RCC 7860 (cell line): ENCODE measurements at places on chromosomes 7 and 10.

GRCh38 chr7:135653340-135654080, 8.8 kb upstream of the STMP1 start:
- DNase-seq = no peak

- no peak for DNase-seq
Observed at GRCh38 chr10:14486777-14487487, 156.2 kb upstream of the FRMD4A start.

GRCh38 chr10:20446561-20447193, 450.4 kb downstream of the NEBL start:
- DNase-seq = no peak

DNA sequence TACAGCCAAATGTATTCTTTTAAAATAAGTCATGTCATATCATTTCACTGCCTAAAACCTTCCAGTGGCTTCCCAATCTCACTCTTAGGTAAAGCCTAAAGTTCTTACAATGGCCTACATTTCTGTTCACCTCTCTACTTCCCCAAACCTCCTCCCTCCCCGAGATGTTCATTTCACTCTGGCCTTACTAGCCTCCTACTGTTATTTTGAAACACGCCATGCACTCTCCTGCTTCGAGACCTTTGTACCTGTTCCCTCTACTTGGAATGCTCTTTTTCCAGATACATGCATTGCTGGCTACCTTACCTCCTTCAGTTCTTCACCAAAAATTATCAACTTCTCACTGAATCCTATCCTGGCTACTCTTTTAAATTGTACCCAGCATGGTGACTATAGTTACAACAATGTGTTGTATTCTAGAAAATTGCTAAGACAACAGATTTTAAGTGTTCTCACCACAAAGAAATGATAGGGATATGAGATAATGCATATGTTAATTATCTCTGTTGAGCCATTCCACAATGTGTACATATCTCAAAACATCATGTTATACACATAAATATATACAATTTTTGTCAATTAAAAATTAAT, 50.6 kb upstream of the STRIP2 start:
- DNase-seq = no peak

DNA sequence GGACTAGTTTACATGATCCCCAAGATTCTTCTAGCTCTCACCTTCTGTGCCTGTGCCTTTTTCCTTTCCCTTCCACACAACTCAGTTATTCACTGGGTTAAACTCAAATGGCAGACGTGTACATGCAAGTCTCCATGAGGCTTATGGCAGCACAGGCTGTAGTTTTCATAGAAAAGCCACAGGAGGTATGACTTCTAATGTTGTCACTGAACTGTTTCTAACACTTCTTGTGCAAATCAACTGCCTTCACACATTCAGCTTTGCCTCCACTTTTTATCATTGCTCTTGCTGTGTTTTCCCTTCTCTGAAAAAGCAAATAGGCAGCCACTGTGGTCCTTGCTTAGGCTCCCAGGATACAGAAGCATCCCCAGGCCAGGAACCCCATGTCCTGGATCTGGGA, 5.3 kb upstream of the GIMAP5 start:
- no peak for DNase-seq

- DNase-seq = no peak
Observed at GRCh38 chr7:44994877-44995554, 5.0 kb upstream of the CCM2 start.

GRCh38 chr7:98297626-98298286, 16.3 kb downstream of the BRI3 start:
- no peak for DNase-seq

DNA sequence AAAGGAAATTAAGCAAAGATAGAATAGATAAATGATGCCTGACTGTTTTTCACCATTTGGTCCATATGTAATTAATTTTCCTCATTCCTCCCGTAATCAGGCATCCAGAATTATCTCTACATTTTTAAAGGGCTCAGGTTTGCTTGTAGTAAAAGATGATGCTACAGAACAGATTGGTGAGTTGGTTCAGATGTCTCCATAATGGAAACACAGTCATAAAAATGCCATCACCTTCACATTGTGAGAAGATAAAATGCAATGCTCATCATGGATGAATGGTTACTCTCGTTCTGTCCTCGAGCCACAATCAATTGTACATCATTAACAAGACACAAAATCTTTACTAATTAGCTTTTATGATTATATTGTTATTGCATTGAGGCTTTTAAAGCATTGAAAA, 64.9 kb upstream of the CELF2 start:
- DNase-seq = no peak
